ENCODE measurements at places on chromosomes 11 and 22.
A peak's percentile ranks its signal among the peaks of the same experiment; 100 is the strongest.

DNA sequence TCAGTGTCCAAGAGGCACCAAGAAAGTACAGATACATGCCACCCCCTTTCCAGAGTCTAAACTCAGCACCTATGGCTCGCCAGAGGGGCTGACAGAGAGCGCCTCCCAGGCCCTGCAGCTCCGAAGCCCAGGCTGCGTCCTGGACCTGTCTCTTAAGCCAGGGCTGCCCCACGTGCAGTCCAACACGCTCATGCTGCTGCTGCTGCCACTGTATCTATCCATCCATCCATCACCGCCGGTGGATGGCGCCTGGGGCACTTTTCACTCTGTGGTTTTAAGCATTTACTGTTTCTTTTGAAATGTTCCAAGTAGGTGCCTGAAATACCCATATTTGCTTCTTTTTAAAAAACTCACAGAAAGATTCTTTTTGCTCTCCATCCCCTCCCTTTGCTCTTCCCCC is 41.8 kb downstream of the MACROD1 start:
- no peaks in the 10 kb centered on the region for H3K4me1 ChIP-seq
- H3K4me3 ChIP-seq, result no peak overlapping the region
- no peak for DNase-seq
- no peak overlapping the region for H3K27ac ChIP-seq
- H3K36me3 ChIP-seq, result no peaks in the 10 kb centered on the region
- H3K27me3 ChIP-seq, result no peaks in the 10 kb centered on the region

GRCh38 chr11:93545566-93545965 is 2.4 kb upstream of the SMCO4 start:
- no peaks in the 10 kb centered on the region for H3K4me1 ChIP-seq
- no peak overlapping the region for H3K4me3 ChIP-seq
- DNase-seq, result no peak
- H3K27me3 ChIP-seq, result no peaks in the 10 kb centered on the region
- no peak overlapping the region for H3K27ac ChIP-seq

GRCh38 chr11:46382646-46383403 is 1.4 kb downstream of the MDK start:
- H3K36me3 ChIP-seq, result no peaks in the 10 kb centered on the region
- H3K27me3 ChIP-seq, result peaks cover 3% of the 10 kb centered on the region
- no peak for DNase-seq
- H3K4me3 ChIP-seq, result peak overlapping the region; percentile 75
- peaks cover 5% of the 10 kb centered on the region for H3K4me1 ChIP-seq

- no peaks in the 10 kb centered on the region for H3K36me3 ChIP-seq
- DNase-seq, result peak; percentile 81
- H3K27me3 ChIP-seq, result no peaks in the 10 kb centered on the region
- H3K27ac ChIP-seq, result peak overlapping the region; percentile 97
Observed at GRCh38 chr22:38317995-38318715, 922 bp upstream of the CSNK1E start.

DNA sequence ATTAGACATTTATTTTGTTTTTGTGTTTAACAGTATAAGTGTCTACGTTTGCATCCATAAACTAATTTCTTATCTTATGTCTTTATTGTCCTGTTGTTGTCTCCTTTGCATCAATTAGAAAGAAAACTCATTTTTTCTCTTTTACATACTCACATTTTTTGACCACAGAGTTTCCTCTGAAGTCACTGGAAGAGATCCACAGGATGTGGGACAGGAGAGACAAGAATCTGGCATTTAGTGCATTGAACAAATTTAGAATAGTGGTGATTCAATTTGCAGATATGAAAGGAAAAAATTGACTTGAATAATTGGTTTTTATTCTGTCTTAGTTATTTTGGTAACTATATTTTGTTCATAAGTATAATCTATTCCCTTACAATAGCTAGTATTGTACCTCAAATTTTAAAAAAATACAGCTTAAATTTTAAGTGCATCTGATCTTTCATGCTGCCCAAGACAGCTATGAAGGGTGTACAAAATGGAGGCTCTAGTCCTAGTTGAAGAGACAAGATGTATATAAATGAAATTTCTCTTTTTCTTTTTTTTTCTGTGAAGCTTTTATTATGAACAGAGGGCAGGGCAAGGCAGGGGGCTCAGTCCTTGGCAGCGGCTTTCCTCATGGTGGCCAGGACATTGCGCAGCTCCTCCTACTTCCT is 24.4 kb downstream of the HORMAD2 start:
- H3K4me3 ChIP-seq, result no peak overlapping the region
- H3K36me3 ChIP-seq, result no peaks in the 10 kb centered on the region
- H3K27me3 ChIP-seq, result no peaks in the 10 kb centered on the region
- no peaks in the 10 kb centered on the region for H3K4me1 ChIP-seq

- no peak for DNase-seq
- no peaks in the 10 kb centered on the region for H3K27me3 ChIP-seq
- no peaks in the 10 kb centered on the region for H3K4me1 ChIP-seq
- H3K36me3 ChIP-seq, result no peaks in the 10 kb centered on the region
- no peak overlapping the region for H3K27ac ChIP-seq
Observed at GRCh38 chr11:57203359-57203758, 21.6 kb downstream of the LRRC55 start.
